Nucleus accumbens (tissue), 56 donors: ENCODE measurements at places on chromosomes 4 and X.

DNA sequence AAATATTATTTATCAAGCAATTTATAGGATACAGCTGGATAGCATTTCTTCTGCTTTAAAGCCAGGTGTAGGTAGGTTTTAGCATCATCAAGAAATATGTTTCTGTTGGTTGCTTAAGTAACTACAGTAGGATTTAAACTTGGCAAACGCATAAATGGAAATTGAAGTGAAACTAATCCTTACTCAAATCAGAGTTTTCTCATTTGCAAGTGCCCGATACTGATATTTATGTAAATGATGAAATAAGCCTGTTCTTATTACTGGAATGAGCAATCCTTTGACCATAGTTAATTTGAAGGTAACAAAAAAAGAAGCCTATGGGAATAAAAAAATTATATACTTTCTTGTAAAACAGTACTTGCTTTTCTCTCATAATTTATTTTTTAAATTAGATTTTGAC lies 23.2 kb upstream of the PIGA start:
- DNase-seq: no peak

DNA sequence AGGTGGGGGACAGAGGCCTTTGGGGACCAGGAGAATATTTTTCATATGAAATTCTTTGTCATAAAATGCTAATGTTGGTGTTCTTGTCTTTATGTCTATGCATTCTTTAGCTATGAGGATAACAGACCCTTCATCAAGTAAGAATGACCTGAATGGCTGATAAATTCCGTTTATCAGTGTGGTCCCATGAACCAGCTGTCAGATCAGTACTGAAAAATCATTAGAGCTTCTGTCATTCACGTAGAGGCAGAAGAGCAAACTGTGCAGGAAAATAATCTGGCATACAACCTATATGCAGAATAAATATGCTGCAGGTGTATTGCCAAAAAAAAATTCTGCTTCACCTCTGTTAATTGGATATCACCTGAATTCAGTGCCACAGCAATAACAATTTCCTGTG lies 828.6 kb downstream of the ADGRL3 start:
- DNase-seq: no peak

DNA sequence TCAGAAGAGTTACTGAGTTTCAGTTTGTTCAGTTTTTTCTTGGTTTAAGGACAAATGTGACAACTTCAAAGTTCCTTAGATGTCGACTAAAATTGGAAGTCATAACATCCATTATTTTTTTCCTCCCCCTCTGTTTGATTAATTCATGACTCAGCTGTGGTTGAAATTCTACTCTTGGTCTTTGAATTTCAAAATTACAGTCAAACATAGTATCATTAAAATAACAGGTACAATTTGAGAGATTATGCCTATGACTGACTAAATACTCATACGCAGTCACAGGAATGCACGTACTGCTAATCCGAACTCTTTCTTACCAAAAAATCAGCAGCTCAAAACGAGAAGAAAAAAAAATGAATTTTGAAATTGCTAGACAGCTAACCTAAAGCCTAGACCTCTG lies 1434.8 kb downstream of the RAPGEF2 start:
- no peak for DNase-seq

DNA sequence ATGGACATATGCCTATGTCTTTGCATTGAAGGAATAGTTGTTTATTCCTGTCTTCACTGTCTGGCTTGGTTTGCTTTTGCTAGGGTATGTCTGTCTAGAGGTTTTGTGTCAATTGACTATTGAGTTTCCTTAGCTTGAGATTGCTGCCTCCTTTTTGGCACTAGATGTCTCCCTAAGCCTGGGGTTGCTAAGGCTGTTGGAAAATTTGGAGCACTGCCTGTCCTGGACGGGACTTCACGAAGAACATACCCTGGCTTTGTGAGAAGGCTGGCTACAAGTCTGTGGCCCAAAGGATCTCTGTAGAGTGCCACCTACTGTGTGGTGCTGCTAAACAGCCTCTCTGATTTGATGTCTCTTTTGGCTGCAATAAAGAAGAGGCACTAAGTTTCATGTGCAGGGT lies 183.8 kb upstream of the NUDT10 start:
- DNase-seq: no peak

- no peak for DNase-seq
Measured at GRCh38 chrX:25003066-25003849, 12.5 kb downstream of the ARX start.

DNA sequence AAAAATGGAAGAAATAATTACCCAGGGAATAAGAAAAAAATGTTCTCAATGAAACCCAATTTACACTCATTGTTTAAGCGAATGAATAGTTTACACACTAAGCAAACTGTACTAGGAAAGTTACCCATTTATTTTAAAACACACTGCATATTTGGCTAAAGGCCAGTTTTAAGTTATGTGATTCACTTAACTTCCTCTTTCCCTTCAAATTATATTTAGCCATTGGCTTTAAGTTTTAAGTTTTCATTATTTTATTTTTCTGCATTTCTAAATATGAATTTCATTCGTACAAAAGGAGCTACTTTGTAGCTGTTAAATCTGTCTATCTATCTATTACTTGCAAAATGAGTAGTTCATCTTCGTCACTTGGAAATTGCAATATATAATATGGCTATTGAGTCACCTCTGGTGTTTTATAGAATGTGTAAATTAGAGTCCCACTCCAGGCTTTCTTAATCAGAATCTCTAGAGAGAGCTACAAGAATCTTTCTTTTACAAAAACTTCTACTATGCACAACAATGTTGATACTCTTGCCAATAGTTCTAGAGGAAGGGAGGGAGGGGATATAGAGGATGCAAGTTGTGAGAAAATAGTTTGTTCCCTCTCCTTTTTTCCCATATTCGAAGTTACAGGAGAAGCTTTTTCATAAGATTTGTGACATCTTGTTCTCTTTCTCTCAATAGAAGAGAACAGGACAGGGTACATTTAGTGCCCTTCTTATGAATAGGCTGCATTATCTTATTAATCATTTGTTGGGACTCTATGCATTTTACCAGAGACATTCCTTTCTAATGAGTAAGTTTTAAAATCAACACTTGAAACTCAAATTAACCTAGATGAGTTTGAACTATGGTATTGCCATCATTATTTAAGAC lies 41.8 kb downstream of the SULT1B1 start:
- DNase-seq: no peak

DNA sequence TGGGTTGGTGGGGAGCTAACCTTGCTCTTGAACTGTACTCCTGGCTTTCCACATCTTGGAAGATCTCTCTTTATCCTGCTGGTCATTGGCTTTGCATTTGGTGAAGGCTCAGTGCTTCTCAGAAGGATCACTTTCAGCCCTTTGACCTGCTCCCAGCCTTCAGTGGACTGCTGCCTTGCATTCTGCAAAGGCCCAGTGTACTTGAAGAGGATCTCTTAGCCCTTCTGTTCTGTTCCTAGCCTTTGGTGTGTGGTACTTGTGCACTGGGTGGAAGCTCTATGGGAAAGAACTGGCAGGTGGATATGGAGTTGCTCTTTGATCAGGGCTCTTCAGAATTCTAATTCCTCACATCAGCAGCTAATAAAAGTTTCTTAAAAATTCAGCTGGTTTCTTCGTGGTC lies 46.5 kb downstream of the FGF2 start:
- DNase-seq: no peak
